Fibroblast of skin of scalp (primary cell): ENCODE measurements at places on chromosomes 2 and 18.
A peak's percentile ranks its signal among the peaks of the same experiment; 100 is the strongest.

GRCh38 chr2:8756716-8757115 lies 74.9 kb downstream of the ID2 start:
- DNase-seq, result no peak

- DNase-seq, result peak; percentile 17
Observed at GRCh38 chr2:104606056-104606455, 247.9 kb upstream of the POU3F3 start.

- no peak for DNase-seq
Observed at GRCh38 chr18:7329016-7329415, 98.1 kb downstream of the LRRC30 start.

GRCh38 chr2:43073401-43073825 lies 153.0 kb downstream of the ZFP36L2 start:
- peak; percentile 86 for DNase-seq

DNA sequence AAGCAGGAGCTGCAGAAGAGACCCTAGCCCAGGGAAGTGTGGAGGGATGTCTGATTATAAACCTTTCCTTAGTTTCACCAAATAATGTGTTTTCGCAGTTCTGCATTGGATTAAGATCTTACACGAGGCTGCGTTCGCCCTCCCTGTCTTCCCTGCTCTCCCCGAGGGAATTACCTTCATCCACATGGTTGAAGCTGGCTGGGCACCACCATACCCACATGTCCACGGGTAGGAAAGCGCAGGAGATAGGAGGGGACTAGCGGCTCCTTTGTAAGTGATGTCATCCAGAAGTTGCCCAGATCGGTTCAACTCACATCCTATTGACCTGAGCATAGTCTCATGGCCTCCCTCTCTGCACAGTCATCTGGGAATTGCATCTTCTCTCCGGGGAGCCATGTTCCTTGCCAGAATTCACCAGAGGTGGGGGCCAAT lies 1.1 kb downstream of the TTL start:
- DNase-seq, result peak; percentile 32

GRCh38 chr2:18441583-18441982 lies 118.9 kb downstream of the RDH14 start:
- no peak for DNase-seq

DNA sequence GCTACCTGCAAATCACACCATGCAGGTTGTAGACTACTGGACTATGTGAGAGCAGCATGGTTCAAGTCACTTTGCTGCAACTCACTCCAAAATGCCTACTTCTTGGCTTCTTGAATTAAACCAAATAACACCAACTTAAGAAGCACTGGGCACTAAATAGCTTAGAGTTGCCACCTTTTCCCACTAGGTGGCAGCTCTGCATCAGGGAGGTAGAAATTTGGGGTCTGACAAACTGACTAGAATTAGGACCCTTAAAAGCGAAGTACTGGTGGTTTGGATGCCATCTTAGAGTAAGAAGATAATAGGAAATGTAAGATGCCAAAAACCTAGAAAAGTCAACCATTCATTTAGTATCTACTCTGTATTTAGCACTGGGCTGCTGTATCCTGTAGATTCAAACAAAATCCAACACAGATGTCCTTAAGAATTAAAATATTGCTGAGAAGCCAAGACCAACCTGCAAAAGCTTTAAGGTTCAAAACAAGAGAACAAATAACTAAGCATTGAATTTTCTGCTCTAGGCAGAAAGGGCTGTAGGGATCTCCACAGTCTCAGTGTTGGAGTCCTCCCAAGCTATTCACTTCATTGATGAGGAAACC lies 65.5 kb downstream of the CCBE1 start:
- DNase-seq, result peak; percentile 54

DNA sequence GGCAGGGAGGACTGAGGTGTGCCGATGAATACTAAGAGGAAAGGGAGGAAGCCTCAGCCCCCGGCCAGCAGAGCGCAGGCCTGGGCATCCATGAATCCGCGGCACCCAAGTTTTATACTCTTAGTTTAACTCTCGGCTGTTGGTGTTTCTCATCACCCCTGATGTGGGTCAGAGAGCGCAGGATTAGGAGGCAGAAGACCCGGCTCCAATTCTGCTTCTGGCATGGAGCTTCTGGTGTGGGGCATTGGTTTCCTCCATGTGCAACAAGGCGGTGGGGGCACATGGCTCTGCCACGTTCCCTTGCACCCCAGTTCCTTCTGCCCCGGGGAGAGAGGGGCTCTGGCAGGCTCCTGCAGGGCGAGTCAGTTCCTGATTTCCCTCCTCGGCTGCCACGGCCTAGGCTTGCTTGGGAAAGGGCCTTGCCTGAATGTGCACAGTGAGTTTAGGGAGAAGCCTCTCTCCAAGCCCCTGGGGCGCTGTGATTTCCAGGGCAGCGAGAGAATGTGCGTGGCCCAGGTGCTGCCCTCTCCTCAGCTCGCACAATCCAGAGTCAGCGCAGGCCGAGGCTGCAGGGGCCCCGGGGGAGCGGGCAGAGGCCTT lies 36.2 kb upstream of the DNMT3A start:
- no peak for DNase-seq

DNA sequence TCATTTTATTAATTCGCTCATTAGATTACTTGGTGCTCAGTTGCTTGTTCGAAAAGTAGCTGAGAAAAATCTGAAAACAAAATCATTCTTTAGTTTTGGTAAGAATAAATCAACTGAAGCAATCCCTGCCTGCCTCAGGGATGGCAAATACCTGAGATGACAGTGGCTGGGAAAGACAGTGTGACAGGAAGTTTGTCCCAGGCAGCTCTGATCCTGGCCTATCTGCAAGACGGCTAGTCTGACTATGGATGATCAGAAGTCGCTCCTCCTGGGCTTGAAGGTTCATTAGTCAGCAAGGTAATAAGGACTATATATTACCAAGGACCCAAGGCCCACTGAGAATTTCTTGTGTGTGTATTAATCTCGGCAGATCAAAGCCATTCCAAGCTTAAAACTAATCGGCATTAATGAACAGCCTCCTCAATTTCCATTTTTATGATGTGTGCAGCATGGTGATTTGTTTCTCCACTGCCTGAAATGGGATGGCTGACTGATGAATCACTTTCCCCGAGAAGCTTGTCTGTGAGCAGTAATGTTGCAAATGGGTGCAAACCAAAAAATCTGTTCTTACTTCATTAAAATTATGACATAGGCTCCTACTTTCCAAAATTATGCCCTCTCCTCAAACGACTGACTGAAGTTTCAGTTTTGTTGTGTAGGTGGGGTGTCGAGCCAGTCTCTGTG lies 199.9 kb downstream of the ACTR3 start:
- DNase-seq, result no peak

DNA sequence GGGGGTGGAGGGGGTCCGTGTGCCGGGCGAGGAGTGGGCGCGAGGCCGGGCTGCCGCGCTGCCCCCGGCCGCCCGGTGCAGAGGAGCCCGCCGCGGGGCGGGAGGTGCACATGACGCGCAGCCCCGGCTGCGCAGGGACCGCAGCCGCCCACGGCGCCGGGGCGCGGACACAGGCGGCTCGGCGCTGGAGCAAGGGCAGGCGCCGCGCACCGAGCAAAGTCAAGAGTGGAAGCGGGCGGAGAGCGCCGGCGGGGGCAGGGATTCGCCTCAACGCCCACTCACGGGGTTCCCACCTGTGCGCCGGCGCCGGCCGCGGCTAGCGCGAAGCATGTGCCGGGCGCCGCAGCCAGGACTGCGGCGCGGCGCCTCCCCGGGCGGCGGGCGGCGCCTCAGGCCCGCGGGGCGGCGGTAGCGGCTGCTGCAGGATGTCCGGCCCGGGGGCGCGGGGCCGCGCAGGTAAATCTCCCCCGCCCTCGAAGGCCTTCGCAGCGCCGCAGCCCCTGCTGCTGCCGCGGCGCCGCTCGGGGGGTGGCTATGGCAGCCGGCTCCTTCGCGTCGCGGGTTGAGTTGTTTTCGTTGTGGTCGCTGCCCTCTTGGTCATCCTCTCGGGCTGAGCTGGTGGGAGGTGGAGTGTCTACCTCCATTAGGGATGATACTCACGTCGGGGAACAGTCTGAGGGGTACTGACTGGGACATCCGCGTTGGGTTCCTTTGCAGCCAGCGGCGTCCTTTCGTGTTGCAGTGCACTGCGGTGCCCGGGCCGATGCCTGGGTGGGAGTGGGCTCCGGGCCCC lies 216.3 kb upstream of the DTNA start:
- DNase-seq, result peak; percentile 2

GRCh38 chr2:100730290-100730868 lies 89.6 kb upstream of the NPAS2 start:
- peak; percentile 81 for DNase-seq

- no peak for DNase-seq
Observed at GRCh38 chr2:217387776-217388387, 528.0 kb upstream of the TNP1 start.

DNA sequence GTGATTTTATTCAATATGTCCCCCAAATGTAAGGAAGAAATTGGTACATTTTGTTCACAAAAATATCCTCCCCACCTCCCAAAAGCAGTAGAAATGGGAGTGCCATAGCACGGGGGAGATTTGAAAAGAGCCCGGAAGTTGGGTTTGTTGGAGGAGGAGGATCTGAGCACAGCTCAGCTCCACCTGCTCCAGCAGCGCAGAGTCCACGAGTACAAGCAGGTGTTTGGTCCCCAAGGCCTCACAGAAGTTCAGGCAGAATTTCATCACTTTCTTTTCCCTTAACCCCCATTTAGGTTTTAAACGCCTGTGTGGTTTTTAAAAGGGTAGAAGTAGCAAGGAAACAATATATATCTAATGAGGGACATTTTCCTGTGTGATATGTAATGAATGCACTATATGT lies 56.0 kb downstream of the TRAPPC12 start:
- no peak for DNase-seq

DNA sequence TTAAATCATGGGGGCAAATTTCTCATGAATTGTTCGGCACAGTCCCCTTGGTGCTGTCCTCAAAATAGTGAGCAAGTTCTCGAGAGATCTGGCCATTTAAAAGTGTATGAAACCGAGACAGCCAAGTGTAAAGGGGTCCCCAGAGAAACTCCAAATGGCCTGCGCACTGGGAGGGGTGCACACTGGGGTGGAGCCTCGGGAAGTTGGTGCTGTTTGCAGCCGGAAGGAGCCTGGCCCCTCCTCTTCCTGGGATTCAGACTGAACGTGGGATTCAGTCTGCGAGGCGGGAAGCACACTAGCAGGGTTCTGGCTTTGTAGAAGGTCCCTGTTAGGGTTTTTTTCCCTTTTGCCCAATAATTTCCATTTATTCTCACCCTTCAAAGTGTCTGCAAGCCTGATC lies 48.8 kb downstream of the RABL2A start:
- no peak for DNase-seq

DNA sequence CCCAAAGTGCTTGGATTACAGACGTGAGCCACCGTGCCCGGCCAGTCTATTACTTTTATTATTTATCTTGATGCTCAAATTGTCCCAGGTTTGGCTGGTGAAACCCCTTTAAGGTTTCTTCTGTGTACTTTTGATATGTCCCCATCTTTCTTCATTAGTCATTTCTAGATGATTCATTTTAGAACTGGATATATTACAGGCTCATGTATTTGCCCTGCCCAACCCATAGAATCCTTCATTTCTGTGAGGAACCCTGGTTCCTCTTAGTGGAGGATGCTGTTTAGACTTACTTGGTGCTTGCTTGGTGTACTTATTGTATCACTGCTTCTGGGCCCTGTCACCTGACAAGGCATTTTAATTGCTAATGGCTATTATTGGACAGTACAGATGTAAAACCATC lies 40.1 kb downstream of the KCMF1 start:
- DNase-seq, result no peak

- DNase-seq, result peak; percentile 24
Observed at GRCh38 chr2:222861411-222862105, 722 bp downstream of the ACSL3 start.

DNA sequence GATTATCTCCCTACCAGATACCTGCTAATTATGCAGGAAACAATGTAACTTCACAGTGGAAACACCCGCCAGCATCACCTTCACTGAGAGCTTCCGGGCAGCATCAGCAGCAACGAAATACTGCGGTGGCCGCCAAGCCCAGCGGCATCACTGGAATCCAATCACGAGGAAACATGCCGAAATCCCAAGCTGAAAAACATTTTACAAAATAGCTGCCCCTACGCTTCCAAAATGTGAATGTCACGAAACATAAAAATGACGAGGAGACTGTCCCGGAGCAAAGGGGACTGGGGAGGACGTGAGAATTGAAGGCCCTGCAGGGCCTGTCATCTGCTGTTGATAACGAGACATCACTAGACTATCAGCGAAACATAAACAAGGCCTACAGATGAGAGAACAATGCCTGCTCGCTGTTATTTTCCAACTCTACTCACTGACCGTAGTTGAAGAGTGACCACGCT lies 82.6 kb downstream of the HDAC4 start:
- no peak for DNase-seq

DNA sequence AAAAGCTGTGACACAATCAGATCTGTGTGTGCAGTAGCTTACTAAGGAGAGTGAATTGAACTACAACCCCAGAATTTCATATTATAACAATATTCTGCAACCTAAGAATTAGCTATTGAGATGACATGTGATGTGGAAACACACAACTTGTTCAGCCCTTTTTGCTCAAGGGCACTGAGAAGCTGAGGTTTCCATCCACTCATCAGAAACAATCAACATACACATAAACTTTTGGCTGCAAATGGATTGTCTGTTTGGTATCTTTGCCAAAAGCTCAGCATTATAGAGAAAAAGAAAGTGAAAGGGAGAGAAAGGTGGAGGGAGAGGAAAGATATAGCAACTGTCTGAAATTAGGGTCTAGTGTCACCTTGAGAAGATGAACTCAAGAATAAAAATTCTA lies 117.2 kb upstream of the KLF7 start:
- no peak for DNase-seq

DNA sequence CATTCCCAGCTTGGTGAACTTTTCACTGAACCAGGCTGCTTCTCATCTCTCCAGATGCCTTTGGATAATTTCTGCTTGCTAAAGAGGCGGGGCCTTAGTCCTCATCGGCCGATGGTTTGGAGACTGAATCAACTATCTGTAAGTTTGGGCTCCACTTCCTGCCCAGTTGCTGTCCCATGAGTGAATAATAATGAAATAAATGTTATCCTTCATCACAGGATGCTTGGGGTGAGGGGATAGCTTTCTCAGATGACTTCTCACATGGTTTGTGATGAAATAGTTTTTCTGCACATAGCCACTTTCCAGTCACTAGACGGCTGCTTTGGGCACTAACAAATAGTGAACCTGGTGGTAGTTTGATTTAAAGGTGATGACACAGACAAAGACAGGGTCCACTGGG lies 376.6 kb upstream of the TRIB2 start:
- peak; percentile 75 for DNase-seq

- DNase-seq, result no peak
Observed at GRCh38 chr2:43941359-43941758, 54.4 kb downstream of the LRPPRC start.

GRCh38 chr2:159156834-159157233 lies 129.7 kb downstream of the WDSUB1 start:
- DNase-seq, result no peak

- DNase-seq, result no peak
Observed at GRCh38 chr18:28476302-28476701, 299.4 kb upstream of the CDH2 start.

DNA sequence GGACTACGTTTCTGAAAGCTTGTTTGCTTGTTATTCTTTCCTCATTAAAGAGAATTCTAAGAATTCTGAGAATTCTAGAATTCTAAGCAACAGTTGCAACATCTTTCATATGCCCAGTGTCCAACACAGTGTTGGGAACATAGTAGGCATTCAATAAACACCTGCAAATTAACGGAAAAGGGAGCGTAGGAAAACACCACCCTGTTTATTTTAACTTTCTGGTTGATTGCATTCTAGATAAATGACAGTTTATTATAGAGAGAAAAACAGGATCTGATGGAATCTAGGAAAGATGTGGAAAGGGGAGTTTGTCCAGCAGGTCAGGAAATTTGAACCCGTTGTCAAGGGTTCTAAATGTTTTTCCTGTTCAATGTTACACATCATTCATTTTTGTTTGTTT lies 24.2 kb upstream of the EFEMP1 start:
- no peak for DNase-seq
